NCI-H1092 treated with DMSO at 0.1 percent for 48 hours (cell line): ENCODE measurements at places on chromosomes 2 and 18.

DNA sequence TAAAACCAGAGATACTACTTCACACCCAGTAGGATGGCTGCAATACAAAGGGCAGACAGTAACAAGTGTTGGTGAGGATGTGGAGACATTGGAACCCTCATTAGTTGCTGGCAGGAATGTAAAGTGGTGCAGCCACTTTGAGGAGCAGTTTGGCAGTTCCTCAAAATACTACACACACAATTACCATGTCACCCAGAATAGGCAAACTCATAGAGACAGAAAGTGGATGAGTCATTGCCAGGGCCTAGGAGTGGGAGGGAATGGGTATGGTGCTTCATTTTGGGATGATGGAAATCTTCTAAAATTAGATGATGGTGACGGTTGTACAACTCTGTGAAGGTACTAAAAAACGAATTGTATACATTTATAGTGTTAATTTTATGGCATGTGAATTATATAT, 54.8 kb downstream of the ATP9B start:
- no peak for DNase-seq

GRCh38 chr2:162086904-162087303, 12.9 kb upstream of the DPP4 start:
- no peak for DNase-seq

GRCh38 chr2:218829868-218830451, 1.6 kb downstream of the PRKAG3 start:
- DNase-seq = no peak

- DNase-seq = no peak
These were observed 366.7 kb upstream of the SPHKAP start for GRCh38 chr2:228548230-228548629.

DNA sequence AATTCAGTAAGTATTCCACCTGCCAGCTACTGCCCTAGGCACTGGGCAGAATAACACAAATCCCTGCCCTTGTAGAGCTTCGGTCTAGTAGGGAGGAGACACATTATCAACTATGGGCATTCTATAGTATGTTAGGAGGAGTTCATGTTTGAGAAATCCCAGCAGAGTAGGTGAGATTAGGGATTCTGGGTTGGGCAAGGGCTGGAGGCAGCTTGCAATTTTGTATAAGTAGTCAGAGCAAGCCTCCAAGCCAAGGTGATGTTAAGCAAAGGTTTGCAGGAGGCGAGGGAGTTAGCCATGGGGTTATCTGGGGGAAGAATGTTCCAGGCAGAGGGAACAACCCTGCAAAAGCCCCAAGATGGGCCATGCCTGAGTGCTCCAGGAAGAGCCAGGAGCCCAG, 187.9 kb upstream of the HS6ST1 start:
- DNase-seq = no peak

- no peak for DNase-seq
These were observed 3.9 kb downstream of the MARCO start for GRCh38 chr2:118945881-118946280.

DNA sequence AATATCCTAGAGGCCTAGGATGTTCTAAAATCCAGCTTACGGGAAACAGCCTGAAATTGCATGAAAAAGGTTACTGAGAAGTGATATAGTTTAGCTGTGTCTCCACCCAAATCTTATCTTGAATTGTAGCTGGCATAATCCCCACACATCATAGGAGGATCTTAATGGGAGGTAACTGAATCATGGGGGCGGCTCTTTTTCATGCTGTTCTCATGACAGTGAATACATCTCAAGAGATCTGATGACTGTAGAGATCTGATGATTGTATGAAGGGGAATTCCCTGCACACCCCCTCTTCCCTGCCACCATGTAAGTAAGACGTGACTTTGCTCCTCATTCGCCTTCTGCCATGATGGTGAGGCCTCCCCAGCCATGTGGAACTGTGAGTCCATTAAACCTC, 385.6 kb upstream of the ID2 start:
- no peak for DNase-seq

DNA sequence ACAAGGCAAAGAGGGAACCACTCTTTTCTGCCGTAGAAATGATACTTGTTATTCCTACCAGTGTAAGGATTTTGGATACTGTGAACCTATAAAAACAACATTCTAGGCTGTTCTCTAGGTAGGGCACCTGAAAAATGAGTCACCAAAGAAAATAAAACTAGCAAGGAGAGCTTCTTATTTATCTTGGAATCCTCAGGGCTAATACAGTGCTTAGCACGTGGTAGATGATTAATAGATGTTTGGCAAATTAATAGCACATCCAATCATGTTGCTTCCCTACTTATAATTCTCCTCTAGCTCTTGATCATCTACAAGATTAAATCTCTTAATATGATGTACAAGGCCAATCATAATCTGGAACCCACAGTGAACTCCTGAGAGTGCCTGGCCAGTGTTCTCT, 73.1 kb downstream of the AAK1 start:
- no peak for DNase-seq

DNA sequence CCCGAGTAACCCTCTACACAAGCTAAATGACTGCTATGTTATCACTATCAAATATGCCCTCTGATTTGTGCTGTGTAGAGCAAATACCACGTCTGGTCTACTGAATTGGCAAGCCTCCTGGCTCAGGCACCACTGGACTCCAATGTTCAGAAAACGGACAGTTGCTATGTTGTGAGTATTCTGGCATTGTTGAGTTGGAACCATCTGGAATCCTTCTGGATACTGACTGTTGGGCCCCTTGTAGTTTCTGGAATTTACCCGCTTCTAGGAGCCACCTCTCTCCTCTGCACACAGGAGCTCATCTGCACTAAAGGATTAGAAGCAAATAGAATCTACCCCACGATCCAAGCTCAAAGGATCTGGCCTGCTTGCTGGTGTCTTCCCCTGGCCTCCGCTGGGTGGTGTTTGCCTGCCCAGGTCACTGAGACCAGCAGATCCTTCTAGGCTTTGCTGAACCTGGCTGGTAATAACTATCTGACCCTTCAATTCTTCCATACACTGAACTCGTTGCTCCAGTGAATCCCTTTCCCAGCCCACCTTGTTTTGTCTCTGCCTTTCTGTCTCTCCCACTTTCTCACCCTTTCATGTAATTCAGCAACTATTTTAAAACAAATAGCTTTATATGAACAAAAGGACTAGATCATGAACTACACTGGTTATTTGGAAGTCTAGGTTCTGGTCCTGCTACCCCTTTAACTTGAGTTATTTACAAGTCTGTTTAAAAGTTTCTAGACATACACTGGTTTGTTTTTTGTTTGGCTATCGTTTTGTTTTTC, 2.1 kb upstream of the HAAO start:
- no peak for DNase-seq

- DNase-seq = no peak
These were observed 54.1 kb downstream of the LPIN2 start for GRCh38 chr18:2958819-2959298.

GRCh38 chr2:145021962-145022665, 502.2 kb upstream of the ZEB2 start:
- no peak for DNase-seq

DNA sequence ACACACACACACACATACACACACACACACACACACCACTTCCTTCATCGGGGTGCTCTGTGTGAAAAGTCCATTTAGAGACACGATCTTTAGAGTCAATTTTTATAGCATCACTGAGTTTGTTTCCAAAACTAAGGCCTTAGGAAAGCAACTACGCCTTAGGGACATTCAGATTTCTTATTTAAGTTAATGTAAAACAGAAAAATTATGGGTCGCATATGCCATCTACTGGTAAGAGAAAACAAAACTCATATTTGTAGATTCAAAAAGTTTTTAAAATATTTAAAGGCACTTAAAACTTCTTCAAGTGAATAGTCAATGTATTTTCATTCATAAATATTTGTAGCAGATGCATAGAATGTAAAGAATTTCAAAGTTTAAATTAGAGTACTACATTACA, 166.2 kb downstream of the ATAD2B start:
- DNase-seq = no peak

DNA sequence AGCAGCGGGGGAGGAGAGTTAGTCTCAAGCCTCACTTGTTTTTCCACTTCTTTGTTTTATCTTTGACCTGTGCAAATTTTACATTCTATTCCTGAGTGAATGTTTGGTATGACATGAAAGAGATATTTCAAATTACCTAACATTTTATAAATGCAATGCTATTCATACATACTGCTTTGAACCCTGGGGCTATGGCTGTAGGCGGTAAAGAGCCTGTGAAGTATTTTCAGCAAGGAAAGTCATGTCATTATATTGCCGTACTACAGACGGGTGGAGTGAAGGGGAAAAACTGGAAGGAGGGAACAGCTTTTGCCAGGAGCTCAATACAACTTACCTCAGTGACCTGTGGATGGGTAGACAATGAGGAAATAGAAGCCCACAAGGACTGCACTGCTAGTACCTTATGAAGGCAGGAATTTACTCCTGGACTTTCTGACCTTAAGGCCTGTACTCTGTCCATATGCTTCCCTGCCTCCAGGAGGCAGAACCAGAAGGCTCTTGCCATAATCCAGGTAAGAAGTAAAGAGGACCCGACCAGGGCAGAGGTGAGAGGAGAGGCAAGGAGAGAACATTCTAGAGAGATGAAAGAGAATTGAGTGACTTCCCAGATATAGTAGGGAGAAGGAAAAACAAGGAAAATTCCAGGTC, 28.4 kb upstream of the TET3 start:
- DNase-seq = no peak

DNA sequence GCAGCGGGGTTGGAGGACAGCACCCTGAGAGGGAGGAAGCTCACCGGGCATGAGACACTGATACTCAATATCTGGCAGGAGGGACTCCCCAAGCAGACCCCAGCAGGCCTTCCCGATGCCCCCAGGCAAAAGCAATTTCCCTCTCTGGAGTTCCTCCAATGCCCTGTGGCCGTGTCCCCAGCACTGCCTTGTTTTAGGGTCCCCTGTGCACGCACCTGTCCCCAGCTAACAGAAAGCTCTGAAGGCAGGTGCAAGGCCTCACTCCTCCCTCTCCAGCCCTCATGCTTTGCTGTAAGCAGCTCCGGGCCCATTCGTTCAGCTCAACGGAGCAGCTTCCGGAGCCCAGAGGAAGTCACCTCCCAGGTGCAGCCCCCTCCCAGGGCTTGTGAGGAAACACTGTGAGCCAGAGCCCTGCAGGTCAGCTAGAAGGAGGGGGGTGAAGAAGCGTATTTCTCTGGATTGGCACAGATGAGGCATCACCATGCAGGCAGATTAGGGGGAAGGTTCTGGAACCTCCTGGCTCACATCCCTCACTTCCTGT, 50.3 kb upstream of the ID2 start:
- DNase-seq = no peak

DNA sequence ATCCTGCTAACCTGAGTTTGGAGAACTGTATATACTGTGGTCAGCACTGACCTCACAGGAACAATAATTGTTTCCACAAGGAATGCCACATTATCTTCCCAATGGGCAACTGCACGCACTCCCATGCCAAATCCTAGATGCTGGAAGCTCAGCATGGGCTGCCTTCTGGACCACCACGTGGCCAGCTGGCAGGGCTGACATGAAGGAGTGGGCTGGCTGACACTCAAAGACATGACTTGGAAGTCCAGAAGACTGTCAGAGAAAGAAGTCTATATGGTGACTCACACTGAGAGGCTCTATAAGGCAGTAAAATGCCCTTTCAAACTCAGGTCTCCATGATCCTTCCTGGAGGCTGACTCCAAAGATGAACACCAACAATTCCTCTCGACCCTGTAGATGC, 98.4 kb upstream of the RNF152 start:
- DNase-seq = no peak

DNA sequence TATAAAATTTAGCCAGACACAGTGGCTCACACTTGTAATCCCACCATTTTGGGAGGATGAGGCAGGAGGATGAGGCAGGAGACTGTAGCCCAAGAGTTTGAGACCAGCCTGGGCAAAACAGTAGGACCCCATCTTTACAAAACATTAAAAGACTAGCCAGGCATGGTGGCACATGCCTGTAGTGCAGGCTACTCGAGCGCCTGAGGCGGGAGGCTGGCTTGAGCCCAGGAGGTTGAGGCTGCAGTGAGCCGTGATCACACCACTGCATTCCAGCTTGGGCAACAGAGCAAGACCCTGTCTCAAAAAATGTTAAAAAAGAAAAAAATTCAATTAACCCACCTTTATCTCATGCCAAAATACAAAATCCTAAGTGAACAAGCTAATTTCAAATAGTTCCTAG, 4.0 kb downstream of the REV1 start:
- DNase-seq = no peak

DNA sequence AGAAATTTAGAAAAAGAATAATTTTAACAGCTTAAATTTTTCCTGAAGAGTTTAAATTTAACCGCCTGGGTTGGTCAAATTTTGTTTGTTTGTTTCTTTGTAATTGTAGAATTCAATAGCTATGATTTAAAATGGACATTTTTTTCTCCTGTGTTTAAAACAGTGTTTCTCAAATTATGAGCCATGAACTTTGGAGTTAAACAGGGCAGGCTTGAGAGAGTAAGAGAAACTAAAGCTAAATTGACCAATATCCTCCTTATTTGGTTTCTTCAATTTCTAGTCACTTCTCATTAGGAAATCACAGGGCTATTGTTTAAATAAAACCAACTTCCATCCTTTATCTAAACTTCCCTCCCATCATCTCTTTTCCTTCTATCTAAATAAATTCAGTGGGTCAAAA, 21.9 kb downstream of the FN1 start:
- no peak for DNase-seq

GRCh38 chr18:26574958-26575864, 26.9 kb upstream of the KCTD1 start:
- DNase-seq = peak; percentile 49

DNA sequence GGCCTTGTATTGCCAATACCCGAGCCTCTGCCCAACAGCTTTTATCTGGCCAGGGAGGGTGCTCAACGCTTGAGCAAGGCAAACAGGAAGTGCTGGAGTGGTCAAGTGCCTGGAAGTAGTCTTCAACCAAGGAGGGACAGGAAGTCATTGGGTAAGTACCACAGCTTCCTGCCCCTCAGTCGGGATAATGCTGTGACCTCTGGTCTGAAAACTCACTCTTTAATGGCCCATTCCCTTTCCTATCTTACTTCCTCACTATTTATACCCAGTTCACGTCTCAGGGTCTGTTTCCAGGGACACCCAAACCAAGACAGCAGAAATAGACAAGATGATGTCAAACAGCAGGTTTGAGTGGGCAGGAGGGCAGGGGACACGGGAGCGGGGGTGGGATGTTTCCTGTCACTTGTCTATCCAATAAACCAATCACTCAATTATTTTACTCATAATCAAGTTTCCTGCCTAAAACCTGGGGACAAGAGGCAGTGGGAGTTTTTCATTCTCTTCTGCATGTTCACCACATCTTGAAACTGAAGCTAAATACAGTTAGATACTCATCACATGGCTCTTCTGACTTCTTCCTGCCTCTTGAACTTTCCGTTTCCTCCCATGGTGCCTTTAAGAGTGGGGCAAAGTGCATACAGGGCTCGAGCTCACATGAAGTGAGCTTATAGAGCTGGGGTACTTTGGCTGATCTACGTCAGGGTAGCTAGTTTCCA, 68.9 kb upstream of the CAB39 start:
- no peak for DNase-seq

GRCh38 chr2:203811491-203812221, 55.9 kb upstream of the CTLA4 start:
- DNase-seq = no peak

- DNase-seq = no peak
These were observed 9.3 kb downstream of the HDAC4 start for GRCh38 chr2:239391286-239392071.

GRCh38 chr2:204239411-204240165, 303.0 kb downstream of the ICOS start:
- peak; percentile 17 for DNase-seq
